ENCODE measurements at places on chromosomes 4 and X. TPM values are rescaled to one million over a fixed set of nuclear protein-coding genes. Genes with fewer than 3 reads are reported as not detected.

FABP2 gene
- total RNA-seq: 2.9 TPM

TMEM154 gene
- total RNA-seq: 11.3 TPM

LDOC1 gene
- total RNA-seq: 1.2 TPM

GAGE13 gene
- total RNA-seq: not detected

EPHA5 gene
- 5.3 TPM for total RNA-seq

FUNDC2 gene
- total RNA-seq: 77.0 TPM

DKK2 gene
- 179 TPM for total RNA-seq

NWD2 gene
- total RNA-seq: 2.4 TPM

TENM3 gene
- total RNA-seq: 65.5 TPM

BTK gene
- 6.5 TPM for total RNA-seq

DIPK2B gene
- 0.24 TPM for total RNA-seq

ADD1 gene
- 182 TPM for total RNA-seq

EIF2S3 gene
- total RNA-seq: 220 TPM

GAB3 gene
- 7.0 TPM for total RNA-seq

SPANXN3 gene
- not detected for total RNA-seq

NPY2R gene
- total RNA-seq: 1.4 TPM

FAM114A1 gene
- 198 TPM for total RNA-seq

EMCN gene
- total RNA-seq: 8.7 TPM

Data from umbilical cord (tissue), 2 donors.